Urinary bladder (tissue), 4 donors: ENCODE measurements at places on chromosomes 1 and 21. TPM values are rescaled to one million over a fixed set of nuclear protein-coding genes. Genes with fewer than 3 reads are reported as not detected.

Gene HFM1
- polyA plus RNA-seq, result 0.77 TPM

Gene ZNF697
- polyA plus RNA-seq, result 2.8 TPM

Gene CA6
- polyA plus RNA-seq, result not detected

Gene KCNJ9
- polyA plus RNA-seq, result 0.04 TPM

Gene CTSK
- 97.9 TPM for polyA plus RNA-seq

Gene RGS16
- polyA plus RNA-seq, result 5.9 TPM

Gene C1orf105
- polyA plus RNA-seq, result not detected

Gene CLDN19
- 0.38 TPM for polyA plus RNA-seq

Gene HSF2BP
- 0.37 TPM for polyA plus RNA-seq

Gene OR2M2
- polyA plus RNA-seq, result not detected

Gene FMOD
- 46.0 TPM for polyA plus RNA-seq

Gene ESPN
- 0.53 TPM for polyA plus RNA-seq

DNA sequence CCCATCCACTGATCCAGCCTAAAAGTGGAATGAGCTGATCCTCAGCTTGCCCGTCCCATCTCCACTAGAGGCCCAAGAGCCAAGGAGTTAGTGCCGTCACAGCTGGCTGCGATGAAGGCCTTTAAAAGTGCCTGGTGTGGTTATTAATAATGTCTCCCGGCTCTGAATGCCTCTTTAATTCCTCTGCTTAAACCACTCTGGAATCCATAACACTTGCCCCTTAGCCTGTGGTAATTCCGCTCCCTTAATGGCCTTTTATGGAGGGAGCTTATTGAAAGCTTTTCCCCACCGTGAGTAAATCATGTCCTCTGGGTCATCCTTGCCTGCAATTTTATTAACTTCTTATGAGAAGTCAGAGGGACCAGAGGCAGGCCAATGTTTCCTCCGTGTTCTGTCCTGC is 55.4 kb downstream of the UBIAD1 start:
- DNase-seq, result no peak

DNA sequence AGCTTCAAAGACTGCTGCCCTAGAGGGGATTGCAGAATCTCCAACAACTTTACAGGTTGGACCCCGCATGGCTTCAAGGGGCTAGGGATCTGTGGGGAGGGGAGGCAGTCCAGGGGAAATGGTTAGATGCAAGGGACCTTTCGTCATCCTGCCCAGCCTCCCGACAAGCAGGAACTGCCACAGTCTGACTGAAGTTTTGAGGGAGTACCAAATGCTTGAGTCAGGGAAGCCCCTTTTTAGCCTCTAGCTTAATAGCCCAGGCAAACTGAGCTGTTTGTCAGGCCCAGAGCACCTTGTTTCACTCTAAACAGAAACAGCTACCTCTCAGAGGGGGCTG is 1.1 kb downstream of the TOR3A start:
- DNase-seq, result no peak

GRCh38 chr1:30144831-30145230 is 578.6 kb downstream of the MATN1 start:
- no peak for DNase-seq

GRCh38 chr1:154847891-154848290 is 22.2 kb downstream of the KCNN3 start:
- DNase-seq, result no peak

DNA sequence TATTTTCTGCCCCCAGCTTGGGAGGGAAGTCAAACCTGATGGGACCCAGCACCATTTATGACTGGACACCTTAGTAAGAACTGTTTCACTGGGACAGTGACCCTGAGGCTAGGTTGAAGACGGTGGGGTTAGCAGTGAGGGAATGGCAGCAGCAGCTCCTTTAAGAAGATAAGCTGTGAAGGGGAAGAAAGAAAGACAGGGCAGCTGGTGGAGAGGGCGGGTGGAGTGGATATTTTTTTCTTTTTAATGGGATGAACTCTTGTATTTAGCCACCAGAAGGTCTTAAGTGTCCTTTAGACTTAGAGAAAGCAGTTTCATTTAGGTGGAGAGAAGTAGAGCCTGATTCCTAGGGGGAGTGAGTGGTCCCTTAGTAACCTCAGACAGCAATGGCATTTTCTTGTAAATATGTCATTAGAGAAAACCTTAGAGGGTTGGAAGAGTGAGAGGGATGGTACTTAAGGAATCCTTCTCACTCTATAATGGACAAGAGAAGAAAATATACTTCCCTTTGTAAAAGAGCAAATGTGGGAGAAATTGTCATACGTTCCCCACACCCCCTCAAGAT is 187.5 kb downstream of the HHAT start:
- DNase-seq, result no peak

DNA sequence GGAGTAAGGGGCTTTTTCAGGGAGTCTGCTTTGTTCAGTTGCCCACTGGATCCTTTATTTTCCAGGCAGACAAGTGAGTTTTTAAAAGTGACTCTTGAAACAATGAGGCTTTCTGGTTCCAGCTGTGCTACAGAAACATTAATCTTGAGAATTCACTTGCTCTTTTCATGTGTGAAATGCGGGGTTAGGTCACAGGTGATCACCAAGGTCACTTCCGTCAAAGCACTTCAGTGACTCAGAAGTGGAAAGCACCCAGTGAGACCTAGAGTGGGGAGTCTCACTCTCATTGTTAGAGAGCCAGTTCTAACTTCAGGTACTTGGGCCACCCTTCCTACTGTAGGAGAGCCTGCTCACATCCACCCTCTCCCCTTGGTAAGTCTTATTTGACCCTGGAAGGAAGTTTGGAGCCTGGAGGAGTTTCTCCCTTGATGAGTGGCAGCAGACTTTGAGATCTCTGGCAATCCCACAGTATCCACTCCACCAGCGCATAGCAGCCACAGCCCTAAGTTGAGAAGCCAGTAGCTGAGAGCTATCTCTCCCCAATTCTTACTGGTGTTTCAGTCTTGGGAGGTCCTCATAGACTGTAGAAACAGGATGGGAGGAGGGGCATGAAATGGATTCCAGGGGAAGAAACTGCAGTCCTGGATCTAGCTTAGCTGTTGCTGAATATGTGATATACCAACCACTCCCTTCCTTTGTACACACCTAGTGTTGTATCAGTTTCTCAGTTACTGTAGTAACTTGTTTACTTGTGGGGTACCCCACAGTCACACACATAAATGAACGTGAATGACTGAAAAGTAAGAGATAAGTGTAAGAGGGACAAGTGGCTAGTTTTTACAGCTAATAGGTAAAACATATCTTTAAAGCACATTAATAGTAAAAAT is 3.1 kb downstream of the TACSTD2 start:
- DNase-seq, result no peak

DNA sequence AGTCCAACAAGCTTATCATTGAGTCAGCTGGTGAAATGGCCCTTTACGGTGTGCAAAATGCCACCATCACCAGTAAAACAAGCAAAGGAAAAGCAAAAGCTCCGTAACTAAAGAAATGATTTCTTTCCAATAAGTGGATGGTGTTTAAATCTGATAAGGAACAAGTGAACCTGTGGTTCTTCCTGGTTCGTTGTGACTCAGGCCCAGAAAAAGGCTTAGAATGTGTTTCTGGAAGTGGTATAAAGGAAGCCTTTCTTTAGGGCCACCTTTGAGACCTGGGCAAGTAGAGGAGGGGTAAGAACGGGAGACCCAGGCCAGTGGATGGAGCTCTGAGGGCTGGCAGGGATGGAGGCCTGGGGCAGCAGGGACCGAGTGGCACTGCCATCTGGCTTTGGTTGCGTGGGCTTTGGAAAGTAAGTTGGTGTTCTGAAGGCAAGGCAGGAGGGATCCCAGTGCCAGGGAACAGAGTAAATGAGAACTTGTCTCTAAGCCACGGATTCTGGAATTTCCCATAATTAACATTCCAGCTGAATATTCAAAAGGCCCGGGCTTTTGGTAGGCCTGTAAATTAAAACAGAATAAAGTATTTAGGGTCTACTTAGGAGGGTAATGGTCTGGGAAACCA is 87.9 kb upstream of the LMO4 start:
- DNase-seq, result no peak

- no peak for DNase-seq
Measured at GRCh38 chr21:37551331-37551992, 184.9 kb downstream of the DYRK1A start.

GRCh38 chr1:207314816-207315215 is 6.7 kb upstream of the CD55 start:
- DNase-seq, result no peak

DNA sequence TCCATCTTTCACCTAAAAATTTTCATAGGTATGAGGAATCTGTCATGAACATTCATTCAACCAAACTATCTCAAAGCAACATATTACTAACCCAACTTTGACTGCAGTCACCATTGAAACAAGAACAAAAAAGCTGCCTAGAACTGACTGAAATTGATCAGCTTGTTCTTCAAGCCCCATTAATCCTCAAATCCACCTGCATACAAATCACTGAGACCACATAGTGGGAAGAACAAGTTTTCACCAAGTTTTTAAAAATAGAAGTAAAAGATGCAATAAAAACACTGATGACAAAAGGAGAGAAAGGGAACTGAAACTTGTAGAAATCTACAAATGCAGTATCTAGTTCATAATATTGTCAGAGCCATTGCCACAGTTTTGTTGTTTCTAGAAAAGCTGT is 6.1 kb downstream of the SORT1 start:
- DNase-seq, result no peak

DNA sequence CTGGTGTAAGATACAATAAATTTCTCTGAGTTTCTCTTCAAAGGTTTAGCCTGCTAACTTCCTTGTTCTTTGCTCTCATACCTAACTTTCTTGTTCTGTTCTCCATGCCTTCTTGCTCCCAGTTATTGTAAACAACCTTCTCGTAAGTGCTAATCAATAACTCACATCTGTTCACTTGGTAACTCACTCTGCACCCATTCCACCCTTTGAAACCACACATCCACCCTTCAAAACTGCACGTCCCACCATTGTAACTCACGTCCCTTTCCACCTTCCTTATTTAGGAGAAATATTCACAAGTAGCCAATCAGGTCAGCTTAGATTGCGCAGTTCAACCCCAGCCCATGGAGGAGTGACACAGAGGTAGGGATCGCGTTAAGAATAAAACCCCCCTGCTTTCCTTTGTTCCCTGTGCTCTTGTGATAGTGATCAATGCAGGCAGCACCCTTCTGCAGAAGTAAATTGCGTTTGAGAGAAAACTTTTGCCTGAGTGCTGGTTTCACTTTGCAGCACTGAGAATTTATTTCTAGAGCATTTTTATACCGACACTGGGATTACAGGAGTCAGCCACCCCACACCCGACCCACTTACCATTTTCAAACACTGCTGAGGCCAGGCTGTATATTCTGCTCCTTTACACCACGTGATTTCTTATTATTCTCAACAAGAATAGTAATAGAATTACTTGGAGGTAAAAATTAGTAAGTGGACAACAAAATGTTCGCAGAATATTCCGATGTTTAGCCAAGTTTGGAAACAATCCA is 789.2 kb upstream of the RGS18 start:
- DNase-seq, result no peak

- no peak for DNase-seq
Measured at GRCh38 chr1:203034422-203035110, 8.3 kb downstream of the PPFIA4 start.

DNA sequence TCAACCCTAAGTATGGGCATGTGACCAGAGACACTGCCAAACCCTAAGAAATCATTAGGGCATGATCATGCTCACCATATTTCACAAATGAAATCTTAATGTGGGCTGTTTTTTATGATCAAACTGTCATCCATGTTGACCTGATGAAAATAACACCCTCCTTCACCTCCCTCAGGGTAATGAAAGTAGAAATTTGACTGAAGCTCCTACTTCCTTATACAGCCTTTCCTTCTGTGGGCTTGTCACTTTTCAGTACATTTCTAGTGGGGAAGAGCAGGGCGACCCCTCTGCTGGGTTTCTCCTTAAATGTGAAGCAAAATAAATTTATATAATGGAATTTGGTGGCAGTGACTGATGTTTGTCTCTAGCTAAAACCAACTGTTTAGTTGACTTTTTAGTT is 25.9 kb downstream of the IVNS1ABP start:
- no peak for DNase-seq

DNA sequence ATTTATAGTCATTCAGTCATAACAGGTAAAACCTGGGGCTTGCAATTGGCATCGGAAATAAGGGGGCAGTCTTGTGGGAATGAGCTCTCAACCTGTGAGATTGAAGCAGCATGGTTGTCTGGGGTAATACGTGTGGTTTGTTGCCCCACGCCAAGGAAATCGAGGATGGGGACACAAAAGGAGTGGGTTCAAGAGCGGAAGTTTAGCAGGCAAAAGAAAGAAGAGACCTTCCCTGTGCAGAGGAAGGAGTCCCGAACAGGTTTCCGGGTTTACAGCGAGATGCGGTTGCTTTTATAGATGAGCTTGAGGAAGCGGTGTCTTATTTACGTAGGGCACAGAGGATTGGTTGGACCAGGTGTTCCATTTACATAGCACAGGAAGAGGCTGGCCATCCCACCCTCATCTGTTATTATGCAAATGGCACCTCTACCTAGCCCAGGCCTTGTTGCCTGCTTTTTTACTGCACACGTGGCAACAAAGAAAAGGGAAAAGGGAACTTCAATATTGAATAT is 37.3 kb downstream of the IFNAR1 start:
- DNase-seq, result no peak

GRCh38 chr1:229253151-229253974 is 17.5 kb upstream of the RAB4A start:
- DNase-seq, result no peak

DNA sequence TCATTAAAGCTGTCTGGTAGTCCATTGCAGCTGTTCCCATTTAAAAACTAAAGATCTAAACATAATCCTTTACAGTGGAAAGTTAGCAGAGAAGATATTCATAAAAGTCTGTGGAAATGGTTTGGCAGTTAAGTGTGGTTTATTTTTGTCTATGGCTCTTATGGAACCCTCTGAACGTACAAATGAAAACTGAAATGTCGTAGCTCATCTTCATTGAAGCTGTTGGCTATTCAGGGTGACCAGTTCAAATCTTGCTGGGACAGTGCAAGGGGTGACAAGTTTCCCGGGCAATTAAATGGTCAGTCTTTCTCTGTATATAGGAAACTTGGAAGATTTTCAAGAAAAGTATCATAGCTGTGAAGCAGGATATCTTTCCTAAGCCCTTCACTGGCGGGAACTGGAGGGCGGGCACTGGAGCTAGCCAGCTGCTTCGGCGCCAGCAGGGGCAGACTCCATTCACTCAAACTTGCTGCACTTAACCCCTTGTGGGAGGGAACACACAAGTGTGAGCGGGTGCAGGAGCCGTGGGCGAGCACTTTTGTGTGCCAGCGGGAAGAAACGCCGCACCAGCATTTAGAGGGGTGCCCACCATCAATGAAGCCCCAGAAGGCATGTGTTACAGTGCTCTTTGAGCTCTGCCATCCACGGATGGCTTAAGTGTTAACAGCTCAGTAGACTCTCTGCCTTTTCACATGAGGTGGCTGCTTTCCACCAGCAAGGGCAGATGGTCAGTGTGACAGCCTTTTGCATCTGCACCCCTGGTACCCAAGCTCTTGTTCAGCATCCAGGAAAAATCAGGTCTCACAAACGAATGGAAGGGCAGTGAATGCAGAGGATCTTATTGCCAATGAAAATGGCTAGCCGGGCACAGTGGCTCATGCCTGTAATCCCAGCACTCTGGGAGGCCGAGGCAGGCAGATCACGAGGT is 232.1 kb upstream of the KAZN start:
- peak; percentile 23 for DNase-seq

GRCh38 chr21:36945496-36946138 is 20.9 kb downstream of the HLCS start:
- DNase-seq, result no peak
